H4 (cell line): ENCODE measurements at places on chromosomes 12 and 14.

DNA sequence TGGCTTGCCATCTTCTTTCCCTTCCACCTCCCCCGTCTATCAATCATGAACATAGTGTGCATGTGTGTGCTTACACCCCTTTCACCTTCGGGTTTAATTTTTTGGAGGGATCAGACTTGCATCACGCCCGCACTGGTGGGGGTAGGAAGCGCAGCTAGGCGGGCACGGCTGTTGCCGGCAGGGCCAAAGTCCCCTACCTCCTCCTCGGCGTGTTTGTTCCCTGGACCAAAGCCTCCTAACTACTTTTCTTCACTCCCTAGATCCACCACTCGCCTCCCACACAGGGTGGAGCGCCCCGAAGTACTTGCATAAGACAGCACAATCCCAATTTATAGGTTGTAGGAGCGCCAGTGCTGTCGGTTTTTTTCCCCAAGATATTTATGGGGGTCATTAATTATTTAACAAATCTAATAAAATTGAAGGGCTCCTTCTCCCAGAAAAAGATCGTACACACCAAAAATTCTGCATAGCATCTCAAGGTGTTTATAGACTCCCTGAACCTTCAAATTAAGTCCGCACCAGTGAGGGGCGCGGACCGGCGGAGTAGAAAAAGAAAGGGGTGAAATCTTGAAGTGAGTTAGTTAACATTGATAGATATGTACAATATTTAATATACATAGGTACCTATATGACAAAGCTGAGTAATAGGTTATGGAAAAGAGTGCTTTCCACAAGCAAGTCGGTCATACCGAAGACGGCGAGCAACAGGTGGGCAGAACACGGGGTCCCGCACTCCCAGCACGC, 717 bp downstream of the PKP2 start:
- no peak for DNase-seq

DNA sequence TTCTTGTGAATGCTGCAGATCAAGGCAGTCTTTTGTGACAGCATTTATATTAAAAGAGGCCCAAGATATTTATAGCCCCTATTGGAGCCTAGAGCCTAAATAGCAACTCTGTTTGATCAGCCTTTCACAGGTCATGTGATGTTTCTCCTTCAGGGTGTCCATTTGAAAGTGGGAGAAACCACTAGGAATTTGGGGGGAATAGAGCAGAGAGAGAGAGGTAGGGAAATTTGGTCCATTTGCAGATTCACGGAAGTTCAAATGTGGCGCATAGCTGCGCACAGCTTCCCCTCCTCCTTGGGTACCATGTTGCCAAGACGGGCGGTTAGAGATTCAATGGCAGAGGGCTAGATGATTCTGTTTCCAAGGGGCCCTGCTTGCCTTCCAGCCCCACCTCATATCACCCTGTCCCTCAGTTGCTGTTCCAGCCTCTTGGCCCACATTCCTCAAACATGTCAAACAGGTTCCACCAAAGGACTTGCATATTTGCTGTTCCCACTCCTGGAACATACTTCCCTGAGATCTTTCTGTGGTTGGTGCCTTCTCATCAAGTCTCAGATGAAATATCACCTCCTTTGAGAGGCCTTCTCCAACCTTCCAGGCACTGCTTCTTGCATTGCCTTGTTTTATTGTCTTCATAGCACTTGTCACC, 220.8 kb downstream of the CHST11 start:
- no peak for DNase-seq

DNA sequence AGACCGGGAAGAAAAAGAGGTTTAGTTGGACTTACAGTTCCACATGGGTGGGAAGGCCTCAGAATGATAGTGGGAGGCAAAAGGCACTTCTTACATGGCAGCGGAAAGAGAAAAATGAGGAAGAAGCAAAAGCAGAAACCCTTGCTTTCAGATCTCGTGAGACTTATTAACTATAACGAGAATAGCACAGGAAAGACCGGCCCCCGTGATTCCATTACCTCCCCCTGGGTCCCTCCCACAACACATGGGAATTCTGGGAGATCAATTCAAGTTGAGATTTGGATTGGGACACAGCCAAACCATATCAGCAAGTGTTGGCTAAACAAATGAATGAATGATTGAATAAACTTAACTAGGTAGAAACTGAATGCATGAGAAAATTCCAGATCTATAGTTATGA, 85.3 kb upstream of the PARP11 start:
- no peak for DNase-seq

DNA sequence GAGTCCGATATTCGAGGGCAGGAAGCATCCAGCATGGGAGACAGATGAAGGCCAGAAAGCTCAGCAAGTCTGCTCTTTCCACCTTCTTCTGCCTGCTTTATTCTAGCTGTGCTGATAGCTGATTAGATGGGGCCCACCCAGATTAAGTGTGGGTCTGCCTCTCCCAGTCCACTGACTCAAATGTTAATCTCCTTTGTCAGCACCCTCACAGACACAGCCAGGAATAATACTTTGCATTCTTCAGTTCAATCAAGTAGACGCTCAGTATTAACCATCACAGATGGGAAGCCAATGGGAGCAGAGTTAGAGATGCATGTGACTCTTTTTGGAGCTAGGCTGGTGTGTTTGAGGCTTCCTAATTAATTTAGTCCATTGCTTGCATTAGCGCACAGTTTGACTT, 17.0 kb downstream of the C12orf75 start:
- no peak for DNase-seq

DNA sequence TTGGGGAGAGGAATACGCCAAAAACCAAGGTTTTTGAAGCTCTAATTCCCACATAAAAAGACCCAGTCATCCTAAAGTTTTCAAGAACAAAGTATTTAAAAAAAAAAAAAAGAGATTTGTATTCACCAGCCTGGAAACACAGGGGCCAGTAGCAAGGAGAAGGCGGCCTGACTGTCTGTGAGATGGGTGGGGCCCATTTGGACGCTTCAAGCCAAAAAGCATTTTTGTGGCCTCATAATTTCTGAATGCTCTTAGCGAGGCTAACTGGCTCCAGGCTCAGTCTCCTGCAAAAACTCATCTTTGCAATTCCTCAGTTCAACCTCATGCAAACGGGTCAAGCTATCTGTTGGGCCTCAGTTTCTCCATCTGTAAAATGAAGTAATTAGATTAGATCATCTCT, 514.1 kb downstream of the MED13L start:
- no peak for DNase-seq

- DNase-seq = no peak
Observed at GRCh38 chr14:106414464-106414863, 888.1 kb downstream of the TMEM121 start.

- no peak for DNase-seq
Observed at GRCh38 chr12:27207615-27208413, 36.3 kb upstream of the STK38L start.

DNA sequence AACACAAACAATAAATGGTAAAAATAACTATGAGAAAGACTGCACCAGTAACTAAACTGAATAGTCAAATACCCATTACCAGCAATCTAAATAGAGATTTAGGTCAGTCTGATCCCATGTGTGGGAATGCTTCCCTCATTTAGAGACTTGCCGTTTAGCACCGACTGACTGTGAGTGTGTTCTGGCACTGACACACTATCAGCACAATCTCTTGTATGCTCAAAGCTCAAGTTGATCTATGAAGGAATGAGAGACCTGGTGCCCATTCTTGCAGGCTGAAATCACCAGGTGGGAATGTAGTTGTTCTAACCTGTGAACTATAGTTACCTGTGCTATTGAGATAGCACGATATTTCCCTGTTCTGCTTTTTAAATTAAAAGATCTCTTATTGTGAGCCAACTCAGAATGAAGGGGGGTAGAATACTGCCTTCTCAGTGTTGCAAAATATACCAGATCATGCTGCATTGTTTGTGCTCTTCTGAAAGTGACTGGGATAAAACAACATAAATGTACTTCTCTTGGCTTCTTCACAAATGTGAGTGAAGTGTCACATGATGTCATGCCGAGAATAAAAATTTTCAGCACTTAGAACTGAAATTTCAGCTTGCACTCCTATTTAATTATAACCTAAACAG, 99.6 kb downstream of the LIN7A start:
- DNase-seq = no peak

DNA sequence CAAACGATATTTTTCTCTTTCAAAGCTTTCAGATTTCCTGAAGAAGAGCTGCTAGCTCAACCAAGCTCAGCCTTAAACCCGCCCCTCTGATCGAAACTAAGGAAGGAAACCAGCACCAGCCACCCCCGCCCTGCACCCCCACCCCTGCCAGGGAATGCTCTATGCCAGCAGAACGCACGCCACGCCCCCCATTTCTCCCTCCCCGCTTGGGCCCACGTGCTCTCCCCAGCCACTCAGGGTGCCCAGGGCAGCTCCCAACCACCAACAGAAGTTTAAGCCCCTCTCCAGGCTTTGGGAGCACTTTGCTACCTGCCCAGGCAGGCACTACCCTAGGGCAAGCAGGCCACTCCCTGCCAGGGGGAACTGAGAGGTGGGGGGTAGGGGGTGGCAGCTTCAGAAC, 18.8 kb upstream of the KRT78 start:
- no peak for DNase-seq

DNA sequence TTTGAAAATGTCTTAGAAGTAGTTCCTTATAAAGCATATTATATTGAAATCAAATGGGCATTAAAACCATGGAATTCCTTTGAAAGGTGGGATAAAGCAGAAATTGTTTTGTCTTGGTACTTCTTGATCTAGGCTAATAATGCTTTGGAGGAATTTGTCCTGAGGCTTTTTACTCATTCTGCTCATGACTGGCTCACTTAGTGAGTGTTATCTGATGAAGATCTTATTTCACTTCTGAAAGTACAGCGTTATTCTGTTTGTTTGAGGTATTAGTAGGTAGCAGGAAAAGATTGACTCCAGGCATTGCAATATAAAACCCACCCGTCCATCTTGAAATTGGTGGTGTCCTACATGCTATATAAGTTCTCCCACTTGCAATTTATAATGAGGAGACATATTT, 5.5 kb downstream of the C12orf71 start:
- peak; percentile 7 for DNase-seq

DNA sequence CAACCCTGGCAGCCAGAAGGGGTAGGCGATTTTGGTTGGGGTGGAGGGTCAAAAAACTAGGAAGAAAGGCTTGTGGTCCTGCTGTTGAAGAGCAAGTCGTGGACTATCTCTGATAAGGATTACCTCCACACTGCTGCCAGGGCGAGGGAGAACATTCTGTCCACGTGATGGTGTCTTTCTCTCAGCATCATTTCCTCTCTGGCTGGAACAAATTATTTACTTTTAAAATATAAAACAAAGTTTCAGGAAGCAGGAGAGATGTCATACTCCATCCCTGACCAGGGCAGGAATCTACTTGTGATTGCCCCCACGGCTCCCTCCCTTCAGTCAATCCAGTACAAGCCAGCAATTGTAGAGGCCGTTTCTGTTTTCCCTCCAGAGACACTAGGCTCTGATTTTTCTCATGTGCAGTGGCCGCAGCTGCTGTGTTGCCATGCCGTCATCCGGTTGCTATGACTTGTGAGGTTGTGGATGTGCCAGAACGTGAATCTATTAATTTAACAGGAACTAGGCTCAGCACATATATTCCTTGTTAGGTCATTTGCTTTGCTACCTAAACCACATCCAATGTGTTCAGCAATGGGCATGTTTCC, 61.5 kb upstream of the PTGR2 start:
- peak; percentile 95 for DNase-seq

- DNase-seq = no peak
Observed at GRCh38 chr14:58639198-58639565, 1.4 kb downstream of the DACT1 start.

GRCh38 chr14:30600922-30601918, 20.9 kb upstream of the SCFD1 start:
- DNase-seq = no peak

- DNase-seq = no peak
Observed at GRCh38 chr14:74155287-74155686, 70.5 kb downstream of the LIN52 start.

- DNase-seq = no peak
Observed at GRCh38 chr12:104340925-104341611, 37.5 kb downstream of the EID3 start.

DNA sequence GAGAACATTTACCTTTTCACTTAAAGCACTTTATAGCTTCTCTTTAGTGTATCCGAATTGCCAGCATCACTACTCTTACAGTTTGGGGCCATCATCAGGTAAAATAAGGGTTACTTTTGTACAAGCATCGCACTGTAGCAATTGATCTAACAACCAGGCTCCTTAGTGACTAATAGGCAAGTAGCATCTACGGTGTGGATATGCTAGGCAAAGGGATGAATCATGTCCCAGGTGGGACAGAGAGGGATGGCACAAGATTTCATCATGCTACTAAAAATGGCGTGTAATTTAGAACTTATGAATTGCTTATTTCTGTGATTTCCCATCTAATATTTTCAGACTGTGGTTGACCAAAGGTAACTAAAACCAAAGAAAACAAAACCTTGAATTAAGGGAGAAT, 582.3 kb downstream of the KCNH5 start:
- no peak for DNase-seq
